Vagina (tissue), 2 donors: ENCODE measurements at places on chromosomes 4 and X.

DNA sequence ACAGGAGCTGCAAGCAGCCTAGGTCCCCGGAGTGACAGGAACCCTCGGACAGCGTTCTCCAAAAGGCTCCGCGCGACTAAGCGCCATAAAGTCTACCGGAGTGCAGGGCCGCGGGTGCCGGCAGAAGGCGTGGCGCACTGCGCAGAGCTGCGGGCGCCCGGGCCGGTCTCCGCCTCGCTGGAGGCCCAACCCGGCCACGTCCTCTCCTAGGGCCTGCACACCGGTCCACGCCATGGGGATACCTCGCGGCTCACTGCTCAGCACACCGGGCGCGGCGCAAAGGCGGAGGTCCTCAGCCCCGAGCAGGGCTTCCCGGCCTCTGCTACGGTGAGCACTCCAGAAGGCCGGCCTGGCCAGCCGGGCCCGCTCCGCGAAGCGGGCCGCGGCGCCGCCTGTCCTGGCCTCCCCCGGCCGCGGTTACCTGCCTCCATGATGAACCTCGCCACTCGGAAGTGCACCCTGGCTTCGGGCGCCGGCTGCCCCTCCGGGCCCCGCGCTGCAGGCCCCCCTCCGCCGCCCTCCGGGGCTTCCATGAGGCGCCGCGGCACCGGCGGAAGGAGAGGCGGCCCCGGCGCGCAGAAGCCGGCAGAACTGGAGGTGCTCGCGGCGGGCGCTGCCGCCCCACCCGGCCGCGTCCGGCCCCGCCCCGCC lies at the start of gene CCNQ:
CCNQ (minus strand) TSS at position 599 of the 651 bp plus-strand sequence; CDS start at position 533, 66 bp downstream.
- DNase-seq, result no peak

- DNase-seq, result no peak
These were observed 32.7 kb downstream of the ACSL1 start for GRCh38 chr4:184792950-184793555.

- no peak for DNase-seq
These were observed 5.2 kb downstream of the TREX2 start for GRCh38 chrX:153440556-153441135.

DNA sequence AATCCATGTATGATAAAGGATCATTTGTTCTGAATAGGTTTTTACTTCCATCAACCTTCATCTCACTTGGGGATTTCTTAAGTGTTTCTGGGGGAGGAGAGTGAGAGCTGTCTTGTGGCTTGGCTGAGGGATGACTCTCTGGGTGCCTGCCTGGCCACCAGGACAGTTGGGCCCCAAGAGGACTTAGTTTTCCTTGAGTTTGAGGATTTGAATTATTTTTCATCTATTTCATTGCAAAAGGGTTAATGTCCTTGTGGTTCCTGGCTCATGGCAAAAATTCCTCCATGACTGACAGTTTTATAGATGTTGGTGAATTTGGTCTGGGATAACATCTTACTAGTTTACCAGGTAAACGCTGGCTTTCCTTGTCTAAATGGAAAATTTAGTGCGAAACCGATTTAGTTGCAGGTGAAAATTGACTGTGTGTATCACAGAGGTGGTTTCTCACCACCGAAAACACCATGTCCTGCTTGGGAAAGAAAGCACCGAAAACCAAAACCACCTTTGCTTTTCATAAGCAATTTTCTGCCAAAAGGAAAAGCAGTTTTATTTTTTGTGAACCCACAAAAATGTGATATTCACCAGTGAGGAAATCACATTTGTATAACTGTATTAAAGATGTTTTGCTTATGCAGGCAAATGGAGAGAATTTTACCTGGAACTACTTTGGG lies 331.3 kb upstream of the SFRP2 start:
- DNase-seq, result no peak

DNA sequence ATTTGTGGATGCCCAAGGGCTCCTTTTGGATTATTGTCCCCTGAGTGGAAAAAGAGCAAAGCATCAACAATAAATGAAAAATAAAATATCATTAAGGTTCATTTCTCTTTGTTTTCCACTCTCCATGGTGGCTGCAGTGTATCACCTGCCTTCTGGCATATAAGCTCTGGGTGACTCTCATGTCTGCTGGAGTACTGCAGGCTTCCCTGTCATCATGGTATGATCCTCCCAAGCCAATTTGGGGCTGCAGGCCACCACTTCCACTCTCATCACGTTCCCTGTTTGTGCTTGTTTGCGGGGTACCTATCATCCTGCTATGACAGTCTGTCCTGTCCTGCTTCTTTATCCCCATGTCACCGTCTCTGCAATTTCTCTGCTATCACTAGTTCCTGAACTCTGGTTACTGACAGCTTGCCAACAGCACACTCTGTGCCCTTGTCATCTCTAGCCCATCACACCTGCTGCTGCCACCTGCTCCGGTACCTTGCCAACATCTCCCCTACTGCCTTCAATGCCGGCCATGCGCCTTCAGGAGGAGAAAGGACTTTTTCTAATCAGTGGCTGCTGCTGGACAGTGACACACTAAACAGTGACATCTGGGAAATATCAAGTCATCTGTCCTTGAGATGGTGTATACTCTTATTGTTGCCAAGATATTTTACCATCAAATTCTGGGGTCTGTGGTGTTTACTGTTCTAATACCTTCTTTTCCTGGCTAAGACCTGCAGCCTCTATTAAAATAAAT lies 23.0 kb upstream of the FGF5 start:
- DNase-seq, result no peak

DNA sequence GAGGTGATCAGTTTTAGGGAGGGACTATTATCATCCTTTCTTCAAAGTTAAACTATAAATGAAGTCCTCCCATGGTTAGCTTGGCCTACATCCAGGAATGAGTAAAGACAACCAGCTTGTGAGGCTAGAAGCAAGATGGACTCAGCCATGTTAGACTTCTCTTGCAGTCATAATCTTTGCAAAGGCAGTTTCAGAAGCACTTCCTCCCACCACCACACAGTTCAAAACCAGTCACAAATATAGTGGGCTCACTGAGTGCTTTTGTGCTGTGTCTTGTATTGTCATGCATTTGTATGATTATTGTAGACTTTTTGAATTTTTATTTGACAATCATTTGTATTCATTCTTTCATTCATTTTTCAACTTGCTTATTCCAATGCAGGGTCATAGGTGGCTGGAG lies 204.5 kb downstream of the ZNF674 start:
- DNase-seq, result no peak

DNA sequence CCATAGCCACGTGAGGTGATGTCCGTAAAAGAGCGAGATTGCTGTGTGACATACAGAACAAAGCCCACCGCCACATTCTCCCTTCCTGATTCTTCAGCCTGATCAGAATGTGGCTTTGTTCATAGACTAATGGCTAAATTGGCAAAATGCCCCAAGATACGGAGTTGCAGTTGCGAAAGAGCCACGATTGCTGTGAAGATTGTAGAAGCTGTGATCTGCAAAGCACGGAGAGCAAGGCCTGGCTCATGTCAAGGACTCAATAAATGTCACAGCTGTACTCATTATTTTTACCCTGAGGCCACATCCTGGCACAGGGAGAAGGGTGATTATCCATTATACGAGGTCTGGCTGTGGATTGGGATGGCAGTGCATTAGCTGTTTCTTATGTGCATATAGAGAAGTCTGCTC lies 34.2 kb downstream of the ARSD start:
- DNase-seq, result peak; percentile 95

- no peak for DNase-seq
These were observed 23.1 kb upstream of the NAP1L5 start for GRCh38 chr4:88720451-88721428.

GRCh38 chr4:151522866-151523519 lies 114.0 kb downstream of the FHIP1A start:
- DNase-seq, result no peak

- no peak for DNase-seq
These were observed 27.1 kb downstream of the FAM47E start for GRCh38 chr4:76278583-76278982.

- no peak for DNase-seq
These were observed 45.7 kb upstream of the SLC10A7 start for GRCh38 chr4:146567396-146567795.

- DNase-seq, result no peak
These were observed 57.5 kb upstream of the SMIM10 start for GRCh38 chrX:134933248-134933647.

DNA sequence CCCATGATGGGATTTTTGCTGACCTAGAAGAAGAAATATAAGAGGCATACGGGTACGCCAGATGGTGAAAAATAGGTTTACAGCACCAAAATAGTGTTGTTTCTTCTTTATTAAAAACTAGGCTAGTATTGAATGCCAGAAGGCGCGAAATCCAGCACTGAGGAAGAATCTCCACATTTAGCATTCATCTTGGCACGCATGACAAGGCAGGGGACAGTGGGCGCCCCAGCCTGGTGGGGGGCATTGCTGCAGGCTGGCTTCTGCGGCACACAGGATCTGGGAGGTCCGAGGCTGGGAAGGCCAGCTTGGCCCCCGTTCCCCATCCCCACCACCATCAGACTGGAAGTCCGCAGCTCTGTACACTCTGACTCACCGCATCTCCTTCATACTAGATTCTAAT lies 75.7 kb upstream of the DDX3X start:
- DNase-seq, result no peak

DNA sequence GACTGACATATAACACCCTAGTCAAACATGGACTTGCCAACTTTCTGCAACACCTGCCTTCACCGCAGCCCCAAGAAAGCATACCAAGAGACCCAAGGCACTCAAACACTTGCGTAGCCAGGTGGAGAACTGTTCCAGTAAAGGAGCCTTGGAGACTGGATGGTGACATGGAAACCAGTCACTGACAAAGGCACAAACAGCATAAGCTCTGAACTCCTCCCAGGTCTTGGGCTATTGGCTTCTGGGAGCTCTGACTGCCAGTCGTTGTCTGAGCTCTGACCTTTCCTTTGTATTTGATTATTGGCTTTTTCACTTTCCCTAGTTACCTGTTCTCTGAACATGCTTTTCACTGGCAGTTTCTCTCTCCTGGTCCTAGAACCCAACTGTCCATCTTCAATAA lies 38.3 kb downstream of the ARAP2 start:
- DNase-seq, result no peak

DNA sequence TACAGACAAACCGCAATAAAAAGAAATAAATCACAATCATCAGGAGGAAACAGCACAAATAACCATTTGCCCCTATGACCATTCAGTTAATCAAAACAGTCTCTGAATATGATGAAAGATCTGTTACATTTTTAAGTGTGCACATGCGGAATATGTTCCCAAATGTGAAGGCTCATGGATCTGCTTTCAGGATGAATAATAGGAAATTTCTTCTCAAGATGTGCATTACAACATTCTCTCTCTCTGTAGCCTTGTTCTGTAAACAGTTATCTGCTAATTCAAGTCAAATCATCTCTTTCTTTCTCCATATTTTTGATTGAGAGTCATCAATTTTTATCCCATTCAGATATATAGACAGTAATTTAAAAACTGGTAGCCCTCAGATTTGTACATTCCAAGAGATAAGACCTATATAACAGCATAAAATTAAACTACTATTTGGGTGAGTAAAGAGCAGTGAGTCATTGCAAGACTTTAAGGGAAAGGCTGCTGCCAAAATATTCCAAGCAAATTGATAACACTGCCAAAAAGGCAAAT lies 433.9 kb upstream of the ATOH1 start:
- DNase-seq, result no peak

- no peak for DNase-seq
These were observed 63.8 kb downstream of the TBC1D19 start for GRCh38 chr4:26647523-26648224.

- no peak for DNase-seq
These were observed 48.5 kb downstream of the ZCCHC12 start for GRCh38 chrX:118872102-118872566.

- no peak for DNase-seq
These were observed 393.4 kb upstream of the NDST3 start for GRCh38 chr4:117640836-117641235.

DNA sequence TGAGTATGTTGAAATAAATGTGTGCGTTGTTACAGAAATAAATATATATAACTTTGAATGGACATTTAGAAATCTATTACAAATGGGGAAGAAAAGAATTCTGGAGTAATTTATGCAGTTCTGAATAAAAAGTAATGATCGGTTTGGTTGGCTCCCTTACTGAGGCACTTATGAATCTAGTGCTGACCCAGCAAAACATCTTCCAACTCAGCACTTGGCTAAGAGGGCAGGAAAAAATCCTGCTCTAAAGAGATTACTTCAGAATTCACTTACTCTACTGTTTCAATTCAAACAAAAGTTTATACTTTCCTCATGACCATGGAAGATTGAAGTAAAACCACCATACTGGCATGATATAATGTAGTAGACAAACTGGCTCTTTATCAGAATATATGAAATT lies 123.9 kb upstream of the RXFP1 start:
- DNase-seq, result no peak

- no peak for DNase-seq
These were observed 68.1 kb downstream of the FHDC1 start for GRCh38 chr4:153004081-153004850.

DNA sequence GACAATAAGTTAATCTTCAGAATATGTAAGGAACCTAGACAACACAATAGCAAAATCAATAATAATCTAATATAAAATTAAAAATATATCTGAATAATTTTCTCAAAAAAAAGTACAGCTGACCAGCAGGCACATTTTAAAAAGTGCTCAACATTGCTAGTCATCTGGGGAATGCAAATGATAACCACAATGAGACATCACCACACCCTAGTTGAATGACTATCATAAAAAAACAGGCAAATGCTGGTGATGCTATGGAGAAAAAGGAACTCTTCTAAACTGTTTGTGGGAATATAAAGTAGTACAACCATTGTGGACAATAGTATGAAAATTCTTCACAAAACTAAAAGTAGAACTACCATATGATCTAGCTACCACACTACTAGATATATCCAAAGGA lies 956.9 kb upstream of the NDST4 start:
- DNase-seq, result no peak

DNA sequence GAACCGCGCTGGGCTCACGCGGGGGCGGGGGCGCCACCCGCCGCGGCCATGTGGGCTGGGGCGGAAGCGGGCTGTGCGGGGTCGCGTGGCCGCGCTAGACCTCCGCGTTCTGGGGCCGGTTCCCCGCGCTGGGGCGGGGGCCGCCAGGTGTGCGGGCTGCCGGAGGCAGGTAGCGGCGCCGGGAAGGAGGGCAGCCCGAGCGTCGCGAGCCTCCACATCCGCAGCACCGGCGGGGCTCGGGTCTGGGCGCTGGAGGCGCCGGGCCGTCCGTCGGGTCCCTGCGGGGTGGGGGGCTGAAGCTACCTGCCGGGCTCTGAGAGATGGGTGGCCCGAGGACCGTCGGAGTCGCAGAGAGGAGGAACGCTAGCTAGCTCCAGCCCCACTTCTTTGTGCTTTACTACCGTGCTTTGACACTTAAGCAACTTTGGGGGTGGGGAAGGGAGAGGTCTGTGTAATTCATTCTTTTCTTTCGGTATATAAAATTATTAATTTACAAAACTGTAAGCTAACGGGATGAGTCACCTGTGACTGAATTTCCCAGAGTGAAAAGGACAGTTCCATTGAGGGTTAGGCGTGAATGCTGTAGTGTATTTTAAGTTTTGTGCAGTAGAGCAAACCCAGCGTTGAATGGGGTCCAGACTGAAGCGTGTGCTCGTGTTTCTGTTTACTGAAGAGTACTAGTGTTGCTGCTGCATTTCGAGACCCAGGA lies 689 bp downstream of the METAP1 start:
- DNase-seq, result no peak
